H9 (cell line): ENCODE measurements at places on chromosomes 7 and 10. TPM values are rescaled to one million over a fixed set of nuclear protein-coding genes. Genes with fewer than 3 reads are reported as not detected.

Gene AGR3
- not detected in 2 replicates for total RNA-seq

Gene CALML3
- total RNA-seq: not detected in 2 replicates

Gene GLCCI1
- total RNA-seq: 19.1 and 19.5 TPM in 2 replicates

Gene TCERG1L
- total RNA-seq: 3.3 and 3.5 TPM in 2 replicates

Gene PTTG1IP2
- total RNA-seq: not detected in 2 replicates

Gene GPAM
- total RNA-seq: 16.0 and 18.1 TPM in 2 replicates

- H3K27me3 ChIP-seq: no peaks in the 10 kb centered on the region
- peaks cover 4% of the 10 kb centered on the region; the same call in 2 of the 3 replicates for H3K36me3 ChIP-seq
- no peak overlapping the region for H3K4me3 ChIP-seq
- DNase-seq: no peak
- no peaks in the 10 kb centered on the region for H3K4me1 ChIP-seq
Measured at GRCh38 chr7:65371468-65371867, 2.2 kb upstream of the ZNF92 start.

DNA sequence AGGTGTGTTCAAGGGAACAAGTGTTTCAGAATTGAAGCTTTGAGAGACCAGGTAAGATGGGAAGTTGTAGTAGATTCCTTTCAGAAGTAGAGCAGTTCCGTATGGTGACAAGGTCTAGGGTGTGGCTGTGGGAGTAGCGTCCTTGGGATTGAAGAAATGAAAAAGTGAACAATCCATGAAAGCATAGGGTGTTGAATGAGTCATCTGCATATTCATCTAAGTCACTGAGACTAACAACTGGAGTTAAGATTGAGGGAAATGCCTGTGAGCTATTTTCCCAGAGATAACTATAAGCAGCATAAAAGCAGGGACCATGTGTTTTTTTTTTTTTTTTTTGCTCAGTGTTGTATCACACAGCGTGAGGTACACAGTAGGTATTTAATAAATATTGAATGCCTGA, 134.8 kb downstream of the PHTF2 start:
- no peak overlapping the region for H3K27ac ChIP-seq
- H3K4me3 ChIP-seq: no peak overlapping the region

- no peaks in the 10 kb centered on the region for H3K27me3 ChIP-seq
- no peaks in the 10 kb centered on the region for H3K4me1 ChIP-seq
- peak; percentile 77 for DNase-seq
- H3K4me3 ChIP-seq: no peak overlapping the region
- no peaks in the 10 kb centered on the region for H3K36me3 ChIP-seq
- no peak overlapping the region for H3K27ac ChIP-seq
Measured at GRCh38 chr10:103592186-103593021, 98.9 kb downstream of the NEURL1 start.

- H3K4me3 ChIP-seq: no peak overlapping the region
- peaks cover 2% of the 10 kb centered on the region; the same call in 1 of the 3 replicates for H3K36me3 ChIP-seq
- no peak for DNase-seq
- no peaks in the 10 kb centered on the region for H3K4me1 ChIP-seq
Measured at GRCh38 chr10:37478381-37478780, 353.0 kb downstream of the ANKRD30A start.

DNA sequence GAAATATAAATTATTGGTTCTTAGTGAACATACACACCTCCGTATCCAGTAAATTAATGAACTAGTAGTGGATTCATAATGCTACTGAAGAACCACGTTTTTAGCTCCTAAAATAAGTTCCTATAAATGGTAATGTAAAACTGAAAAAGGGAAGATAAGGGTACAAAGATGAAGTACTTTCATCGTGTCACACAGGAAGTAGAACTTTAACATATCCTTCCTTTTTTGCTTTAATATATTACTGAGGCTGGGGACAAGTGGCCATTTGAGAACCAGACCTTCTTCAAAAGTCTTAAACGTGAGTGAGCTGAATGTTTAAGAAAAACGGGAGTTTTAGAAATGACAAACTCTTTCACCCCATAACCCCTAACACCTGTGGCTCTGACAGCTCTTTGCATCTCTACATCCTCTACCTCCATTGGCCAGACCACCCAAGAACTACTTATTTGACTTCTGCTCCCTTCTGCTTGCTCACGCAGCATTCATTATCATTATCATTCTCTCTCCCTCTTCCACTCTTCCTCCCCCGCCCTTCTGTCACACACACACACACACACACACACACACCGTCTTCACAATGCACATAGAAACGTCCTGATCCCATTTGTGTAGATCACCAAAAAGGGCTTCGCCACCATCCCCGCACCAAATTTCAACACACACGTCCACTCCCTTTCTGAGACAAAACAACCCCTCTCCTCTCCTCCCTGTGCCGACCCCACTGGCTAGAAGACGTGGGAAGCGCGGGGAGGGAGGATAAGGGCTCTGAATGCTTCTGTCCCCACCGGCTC, 677 bp downstream of the SKAP2 start:
- DNase-seq: no peak
- H3K4me1 ChIP-seq: peaks cover 2% of the 10 kb centered on the region; the same call in 1 of the 2 replicates
- H3K4me3 ChIP-seq: peak overlapping the region; percentile 90
- H3K27me3 ChIP-seq: peaks cover 3% of the 10 kb centered on the region; the same call in 1 of the 2 replicates
- H3K27ac ChIP-seq: no peak overlapping the region

DNA sequence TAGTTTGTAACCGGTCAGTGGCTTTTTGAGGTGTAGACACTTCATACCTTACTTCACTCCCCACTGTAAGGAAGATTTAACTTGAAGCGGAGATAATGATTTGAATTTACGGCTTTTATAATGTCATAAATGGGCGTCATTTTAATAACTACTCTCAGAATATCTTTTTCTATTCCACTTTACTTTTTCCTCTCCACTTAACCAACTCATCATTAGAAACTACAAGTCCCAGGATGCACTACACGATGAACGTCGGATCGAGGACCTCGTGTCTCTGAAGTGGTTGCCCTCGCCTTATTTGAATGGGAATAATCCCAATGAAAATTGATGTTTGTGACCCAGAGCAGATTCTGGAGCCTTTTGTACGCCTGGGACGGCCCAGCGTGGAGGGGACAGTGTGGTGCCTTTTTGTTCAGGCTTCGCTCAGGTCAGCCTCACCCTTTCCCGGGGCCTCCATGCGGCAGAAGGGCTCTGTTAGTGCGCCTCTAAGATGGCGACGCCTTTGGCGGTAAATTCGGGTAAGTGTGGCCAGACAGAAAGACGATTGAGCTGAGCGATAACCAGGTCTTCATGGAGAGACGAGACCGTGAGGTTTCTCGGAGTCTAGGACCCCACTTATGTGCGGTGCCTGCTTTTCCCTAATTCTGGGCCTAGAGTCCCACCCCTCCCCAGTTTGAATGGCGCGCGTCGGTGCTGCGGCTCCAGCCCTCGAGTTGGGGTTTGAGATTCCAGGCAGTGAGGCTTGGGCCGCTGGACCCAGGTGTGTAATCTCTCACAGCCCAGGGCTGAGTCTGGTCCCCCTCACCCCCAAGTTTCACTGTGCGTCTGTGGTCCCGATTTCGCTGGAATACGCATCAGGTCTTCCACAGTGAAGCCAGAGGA, at the start of gene NUP205:
Gene NUP205, plus strand, starts transcription at position 463 of the 882 bp plus-strand sequence. Its CDS starts 28 bp downstream, at position 491.
- H3K4me1 ChIP-seq: peaks cover 3% of the 10 kb centered on the region
- no peaks in the 10 kb centered on the region for H3K27me3 ChIP-seq
- H3K27ac ChIP-seq: peak within 1 kb of the TSS; percentile 66
- peak within 1 kb of the TSS; percentile 30; the same call in 1 of the 3 replicates for H3K4me3 ChIP-seq

- no peaks in the 10 kb centered on the region for H3K27me3 ChIP-seq
- H3K4me1 ChIP-seq: peaks cover 8% of the 10 kb centered on the region; the same call in 1 of the 2 replicates
- no peak overlapping the region for H3K4me3 ChIP-seq
- no peaks in the 10 kb centered on the region for H3K36me3 ChIP-seq
Measured at GRCh38 chr10:50540826-50541122, 83.0 kb downstream of the SGMS1 start.

GRCh38 chr10:53476650-53477312, 704.2 kb upstream of the MBL2 start:
- H3K4me3 ChIP-seq: no peak overlapping the region; the same call in 2 of the 3 replicates
- peaks cover 13% of the 10 kb centered on the region for H3K36me3 ChIP-seq
- no peaks in the 10 kb centered on the region for H3K27me3 ChIP-seq
- DNase-seq: no peak
- peak overlapping the region; percentile 94 for H3K27ac ChIP-seq

GRCh38 chr7:158270106-158270775, 317.4 kb downstream of the PTPRN2 start:
- peaks cover 5% of the 10 kb centered on the region for H3K36me3 ChIP-seq
- DNase-seq: no peak
- H3K27me3 ChIP-seq: no peaks in the 10 kb centered on the region
- H3K27ac ChIP-seq: no peak overlapping the region
- H3K4me1 ChIP-seq: no peaks in the 10 kb centered on the region; the same call in 1 of the 2 replicates

DNA sequence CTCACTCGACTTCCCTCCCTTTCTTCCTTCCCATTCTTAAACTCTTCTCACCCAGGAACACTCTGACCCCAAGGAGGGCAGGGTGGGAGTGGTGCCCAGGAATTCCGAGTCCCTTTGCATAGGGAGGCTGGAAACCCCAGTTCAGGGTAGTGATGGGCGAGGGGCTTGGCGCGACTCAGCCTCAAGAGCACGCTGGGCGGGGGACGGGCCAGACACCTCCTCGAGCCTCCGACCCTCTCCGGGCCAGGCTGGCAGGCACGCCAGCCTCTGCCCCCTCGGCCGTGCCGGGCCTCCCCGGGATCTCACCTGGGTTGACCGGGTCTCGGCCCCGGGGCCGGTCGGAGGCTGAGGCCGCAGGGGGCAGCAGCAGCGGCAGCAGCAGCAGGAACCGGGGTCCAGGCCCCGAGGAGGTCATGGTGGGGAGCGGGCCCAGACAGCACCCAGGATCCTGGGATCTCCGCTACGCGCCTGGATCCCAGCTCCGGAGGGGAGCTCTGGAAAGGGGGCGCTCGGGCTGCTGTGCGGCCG, 457 bp downstream of the PLOD3 start:
- no peak for DNase-seq
- H3K27ac ChIP-seq: no peak overlapping the region
- H3K36me3 ChIP-seq: peaks cover 9% of the 10 kb centered on the region
- H3K4me1 ChIP-seq: 0 out of 2 replicates have a peak, but pooled peaks cover 3% of the 10 kb centered on the region
- H3K27me3 ChIP-seq: no peaks in the 10 kb centered on the region
- peak overlapping the region; percentile 96 for H3K4me3 ChIP-seq

DNA sequence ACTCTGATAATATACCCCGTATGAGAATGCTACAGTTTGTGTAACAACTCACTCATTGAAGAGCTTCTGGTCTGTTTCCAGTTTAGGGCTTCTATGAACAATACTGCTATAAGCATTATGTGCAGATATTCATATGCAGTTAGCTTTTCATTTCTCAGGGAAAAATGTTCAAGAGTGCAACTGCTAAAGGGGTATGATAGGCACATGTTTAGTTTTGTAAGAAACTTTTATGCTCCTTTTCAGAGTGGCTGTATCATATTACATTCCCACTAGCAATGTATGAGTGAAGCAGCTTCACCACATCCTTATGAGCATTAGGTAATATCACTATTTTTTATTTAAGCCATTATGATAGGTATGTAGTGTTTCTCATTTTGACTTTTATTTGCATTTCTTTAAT, 182.6 kb upstream of the CXCL12 start:
- no peak overlapping the region for H3K4me3 ChIP-seq
- DNase-seq: no peak
- H3K36me3 ChIP-seq: no peaks in the 10 kb centered on the region
- H3K4me1 ChIP-seq: no peaks in the 10 kb centered on the region

- H3K27me3 ChIP-seq: no peaks in the 10 kb centered on the region
- peaks cover 7% of the 10 kb centered on the region for H3K36me3 ChIP-seq
- no peaks in the 10 kb centered on the region; the same call in 1 of the 2 replicates for H3K4me1 ChIP-seq
- H3K27ac ChIP-seq: no peak overlapping the region
- DNase-seq: no peak
Measured at GRCh38 chr7:138657854-138658386, 43.2 kb downstream of the SVOPL start.

- no peak overlapping the region for H3K27ac ChIP-seq
- peak; percentile 70 for DNase-seq
- no peaks in the 10 kb centered on the region for H3K27me3 ChIP-seq
Measured at GRCh38 chr10:102643336-102644065, 778 bp upstream of the TRIM8 start.

GRCh38 chr7:68529221-68529620, 1069.1 kb upstream of the AUTS2 start:
- H3K4me1 ChIP-seq: 0 out of 2 replicates have a peak, but pooled peaks cover 2% of the 10 kb centered on the region
- no peak overlapping the region for H3K4me3 ChIP-seq
- DNase-seq: peak; percentile 37
- no peaks in the 10 kb centered on the region for H3K27me3 ChIP-seq
- no peak overlapping the region for H3K27ac ChIP-seq

GRCh38 chr10:28722065-28722803, 44.9 kb downstream of the BAMBI start:
- H3K4me3 ChIP-seq: peak overlapping the region; percentile 75
- no peak overlapping the region for H3K27ac ChIP-seq
- peak; percentile 76 for DNase-seq
- H3K36me3 ChIP-seq: no peaks in the 10 kb centered on the region
- H3K4me1 ChIP-seq: no peaks in the 10 kb centered on the region
- no peaks in the 10 kb centered on the region; the same call in 1 of the 2 replicates for H3K27me3 ChIP-seq

DNA sequence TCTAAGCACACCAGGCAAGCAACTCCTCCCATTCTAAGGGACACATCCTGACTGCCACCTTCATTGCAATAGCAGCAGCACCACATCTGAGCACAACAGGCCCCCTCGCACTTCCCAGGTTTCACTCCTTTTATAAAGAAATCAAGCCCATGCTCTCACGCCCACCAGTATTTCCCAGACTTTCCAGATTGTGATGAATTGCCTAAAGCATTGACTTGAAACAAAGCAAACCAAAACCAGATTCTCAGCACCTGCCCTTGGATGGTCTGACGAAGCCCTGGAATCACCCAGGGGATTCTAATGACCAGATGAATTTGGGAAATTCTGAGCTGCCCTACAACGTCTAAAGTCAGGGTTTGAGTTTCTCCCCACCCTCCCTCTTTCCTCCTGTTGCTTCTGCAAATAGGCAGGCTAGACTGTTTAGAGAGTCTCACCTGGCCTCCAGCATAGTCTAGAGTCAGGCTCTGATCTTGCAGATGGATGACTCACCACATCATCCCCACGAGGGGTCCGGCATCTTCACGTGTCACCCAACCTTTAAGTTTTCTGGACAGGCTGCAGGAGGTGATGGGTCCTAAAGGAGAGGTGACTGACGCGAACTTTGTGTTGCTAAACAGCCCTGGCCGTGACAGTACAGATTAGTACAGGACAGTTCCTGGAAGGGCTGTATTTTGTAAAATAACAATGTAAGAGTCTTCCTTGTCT, 198.0 kb downstream of the SKIDA1 start:
- DNase-seq: peak; percentile 36
- peaks cover 3% of the 10 kb centered on the region; the same call in 1 of the 2 replicates for H3K36me3 ChIP-seq
- no peak overlapping the region for H3K4me3 ChIP-seq
- no peaks in the 10 kb centered on the region; the same call in 1 of the 2 replicates for H3K4me1 ChIP-seq
- no peaks in the 10 kb centered on the region for H3K27me3 ChIP-seq

GRCh38 chr10:4656576-4657194, 169.3 kb upstream of the AKR1E2 start:
- no peak overlapping the region for H3K4me3 ChIP-seq
- no peak overlapping the region for H3K27ac ChIP-seq
- H3K36me3 ChIP-seq: no peaks in the 10 kb centered on the region
- DNase-seq: peak; percentile 42
- no peaks in the 10 kb centered on the region for H3K4me1 ChIP-seq

DNA sequence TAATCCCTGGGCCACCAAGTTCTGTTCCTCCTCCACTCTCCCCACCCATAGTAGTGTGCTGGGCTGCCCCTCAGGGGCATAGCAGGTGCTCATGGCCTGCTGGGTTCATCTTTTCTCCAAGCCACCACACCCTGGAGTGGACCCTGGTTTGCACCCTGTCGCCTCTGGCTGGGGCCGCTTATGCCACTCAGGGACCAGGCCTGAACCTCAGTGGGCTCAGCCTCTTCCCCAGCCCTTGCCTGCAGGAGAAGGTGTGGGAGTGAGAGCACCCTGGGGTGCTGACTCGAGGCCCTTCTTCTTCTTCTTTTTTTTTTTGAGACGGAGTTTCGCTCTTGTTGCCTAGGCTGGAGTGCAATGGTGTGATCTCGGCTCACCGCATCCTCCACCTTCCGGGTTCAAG, 10.2 kb downstream of the CLIP2 start:
- H3K4me1 ChIP-seq: peaks cover 5% of the 10 kb centered on the region; the same call in 1 of the 2 replicates
- DNase-seq: no peak
- H3K27me3 ChIP-seq: no peaks in the 10 kb centered on the region
- H3K36me3 ChIP-seq: peaks cover 12% of the 10 kb centered on the region
